ENCODE measurements at places on chromosomes 1 and 21.
A peak's percentile ranks its signal among the peaks of the same experiment; 100 is the strongest.

DNA sequence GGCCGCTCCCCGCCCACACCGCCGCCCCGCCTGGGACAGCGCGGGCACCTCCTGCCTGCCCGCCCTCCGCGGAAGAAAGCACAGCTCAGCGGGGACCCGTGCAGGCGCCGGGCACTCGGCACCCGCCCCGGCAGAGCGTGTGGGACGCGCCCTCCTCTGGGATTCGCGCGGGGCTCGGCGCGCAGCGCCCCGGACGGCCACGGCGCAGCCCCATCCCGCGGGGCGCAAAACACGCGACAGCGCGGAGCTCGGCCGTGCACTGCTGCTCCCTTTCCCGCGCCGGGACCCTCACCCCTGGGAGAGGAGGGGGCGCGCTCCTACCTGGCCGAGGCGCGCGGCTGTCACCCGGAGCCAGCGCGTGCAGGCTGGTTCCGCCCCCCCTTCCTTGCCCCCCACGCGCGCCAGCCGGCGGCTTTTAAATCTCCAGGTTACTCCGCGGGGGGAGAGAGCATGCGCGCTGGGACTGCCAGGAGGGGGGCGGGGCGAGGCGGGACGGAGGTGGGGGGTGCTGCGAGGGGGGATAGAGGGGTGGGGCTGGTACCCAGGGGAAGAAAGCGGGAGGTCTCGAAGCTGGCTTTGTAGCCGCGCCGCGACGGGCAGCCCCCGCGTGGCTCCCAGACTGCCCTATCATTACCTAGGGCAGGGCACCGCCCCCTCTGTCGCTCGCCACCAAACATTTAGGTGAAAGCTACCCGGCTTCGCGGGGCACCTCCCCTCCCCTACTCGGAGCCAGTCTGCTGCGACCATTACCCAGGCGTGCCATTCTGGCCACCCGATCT is at the start of gene SLC45A3:
TSS of gene SLC45A3 (minus strand) at position 437 of the 779 bp plus-strand sequence. CDS start 15,853 bp downstream, outside the sequence.
- DNase-seq, result no peak

DNA sequence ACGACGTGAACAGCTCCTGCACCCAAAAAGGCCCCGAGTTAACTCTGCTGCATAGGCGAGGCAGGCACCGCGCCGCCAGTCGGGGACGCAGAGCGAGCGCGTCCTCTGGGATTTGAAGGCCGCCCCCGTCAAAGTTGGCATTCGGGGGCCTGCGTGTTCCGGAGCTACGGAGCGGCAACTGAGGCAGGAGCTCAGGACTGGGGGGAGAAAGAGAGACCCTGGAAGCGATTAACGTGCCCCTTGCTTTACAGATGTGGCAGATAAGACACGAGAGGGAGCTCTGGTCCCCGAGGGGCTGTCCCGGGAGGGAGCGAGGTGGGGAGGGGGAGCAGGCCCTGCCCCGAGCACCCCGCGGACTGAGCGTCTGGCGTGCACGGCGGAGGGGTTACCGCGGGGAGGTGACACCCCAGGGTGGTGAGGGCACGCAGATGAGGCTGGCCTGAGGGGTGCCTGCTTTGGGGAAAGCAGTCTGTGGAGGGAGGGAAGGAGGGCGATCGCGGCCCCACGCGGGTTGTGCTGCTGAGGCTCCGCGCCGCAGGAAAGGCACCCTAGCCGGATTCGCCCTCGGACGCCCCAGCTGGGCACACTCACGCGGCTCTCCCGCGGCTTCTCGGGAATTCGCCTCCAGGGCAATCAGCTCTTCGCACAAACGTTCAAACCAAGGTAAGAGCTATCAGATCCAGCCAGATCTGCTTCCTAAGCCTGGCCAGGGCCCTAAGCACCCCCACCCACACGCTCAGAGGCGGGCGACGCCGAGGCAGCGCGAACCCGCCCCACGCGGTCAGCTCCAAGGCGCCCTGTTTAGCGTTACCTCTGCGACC is 26.5 kb downstream of the ACTA1 start:
- DNase-seq, result no peak

DNA sequence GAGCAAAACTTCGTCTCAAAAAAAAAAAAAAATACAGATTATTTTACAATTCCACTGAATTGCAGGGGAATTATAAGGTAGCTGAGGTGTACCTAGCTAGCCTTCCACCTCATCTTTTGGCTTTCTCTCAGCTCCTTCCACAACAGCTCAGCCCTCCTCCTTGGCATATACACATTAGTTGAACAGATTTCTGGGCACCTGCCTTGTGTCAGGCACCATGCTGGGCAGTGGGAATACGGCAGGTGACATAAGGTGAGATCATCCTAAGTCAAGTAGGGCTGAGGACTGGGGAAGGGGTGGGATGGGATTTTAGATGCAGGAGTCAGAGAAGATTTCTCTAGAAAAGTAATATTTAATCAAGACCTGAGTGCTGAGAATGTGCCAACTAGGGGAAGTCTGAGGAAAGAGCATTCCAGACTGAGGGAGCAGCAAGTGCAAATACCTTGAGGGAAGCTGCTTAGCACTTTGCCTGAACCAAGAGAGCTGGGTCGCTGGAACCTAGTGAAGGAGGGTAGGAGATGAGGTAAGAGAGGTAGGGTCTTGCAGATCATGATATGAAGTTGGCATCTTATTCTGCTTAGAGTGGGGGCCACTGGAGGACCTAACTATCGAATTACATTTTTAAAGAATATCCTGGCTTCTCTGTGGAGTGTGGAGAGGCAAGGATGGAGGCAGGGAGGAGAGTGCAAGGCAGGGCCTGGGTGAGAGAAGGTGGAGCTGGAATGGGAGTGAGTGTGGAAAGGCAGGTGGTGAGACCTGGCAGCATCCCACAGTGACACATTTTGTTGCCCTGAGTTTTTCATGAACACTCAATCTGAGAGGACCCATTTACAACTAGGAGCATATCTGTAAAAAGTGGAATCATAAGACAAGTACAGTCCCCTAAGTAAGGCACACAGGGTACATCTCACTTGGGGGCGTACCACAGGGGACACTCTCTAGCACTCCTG is 28.2 kb downstream of the LAMC2 start:
- DNase-seq, result no peak

DNA sequence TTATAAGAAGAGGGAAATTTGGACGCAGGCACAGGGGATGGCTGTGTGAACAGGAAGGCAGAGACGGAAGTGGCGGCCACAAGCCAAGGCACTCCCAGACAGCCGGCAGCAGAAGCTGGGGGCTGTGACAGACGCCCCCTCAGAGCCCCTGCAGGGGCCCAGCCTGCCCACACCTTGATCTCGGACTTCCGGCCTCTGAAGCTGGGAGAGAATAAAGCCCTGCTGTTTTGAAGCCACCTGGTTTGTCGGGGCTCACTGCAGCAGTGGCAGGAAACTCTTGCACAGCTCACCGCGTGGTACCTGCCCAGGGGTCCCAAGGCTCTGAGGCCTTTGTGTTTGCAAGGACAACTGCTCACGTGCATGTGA is 13.7 kb downstream of the MEGF6 start:
- no peak for DNase-seq

GRCh38 chr1:159302095-159302494 is at the start of gene FCER1A:
TSS of gene FCER1A (plus strand) at chr1:159302336. CDS start at chr1:159302365, 29 bp downstream.
- no peak for DNase-seq

- peak; percentile 57 for DNase-seq
Observed at GRCh38 chr1:21289700-21290545, at the start of gene ECE1. TSS of gene ECE1 (minus strand) at chr1:21290463. CDS start at chr1:21290414, 49 bp downstream.

- DNase-seq, result no peak
Observed at GRCh38 chr1:24126018-24126671, 14.2 kb upstream of the MYOM3 start.

GRCh38 chr1:33727310-33727709 is 136.6 kb upstream of the HMGB4 start:
- DNase-seq, result no peak

DNA sequence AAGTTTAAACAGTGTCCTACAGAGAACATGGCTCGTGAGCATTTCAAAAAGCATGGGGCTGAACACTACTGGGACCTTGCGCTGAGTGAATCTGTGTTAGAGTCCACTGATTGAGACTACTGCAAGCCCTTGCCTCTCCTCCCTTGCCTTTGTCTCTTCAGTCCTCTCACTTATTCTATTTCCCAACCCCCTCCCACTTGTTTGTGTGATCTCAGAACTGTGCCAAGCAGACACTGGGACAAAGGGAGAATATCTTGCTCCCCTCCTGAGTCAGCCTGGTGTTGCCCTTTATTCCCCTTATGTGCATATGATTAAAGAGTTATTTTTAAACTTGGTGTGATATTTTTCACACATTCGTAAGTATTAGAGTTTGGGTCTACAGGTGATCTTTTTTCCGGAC is 11.1 kb upstream of the RPRD2 start:
- DNase-seq, result no peak

DNA sequence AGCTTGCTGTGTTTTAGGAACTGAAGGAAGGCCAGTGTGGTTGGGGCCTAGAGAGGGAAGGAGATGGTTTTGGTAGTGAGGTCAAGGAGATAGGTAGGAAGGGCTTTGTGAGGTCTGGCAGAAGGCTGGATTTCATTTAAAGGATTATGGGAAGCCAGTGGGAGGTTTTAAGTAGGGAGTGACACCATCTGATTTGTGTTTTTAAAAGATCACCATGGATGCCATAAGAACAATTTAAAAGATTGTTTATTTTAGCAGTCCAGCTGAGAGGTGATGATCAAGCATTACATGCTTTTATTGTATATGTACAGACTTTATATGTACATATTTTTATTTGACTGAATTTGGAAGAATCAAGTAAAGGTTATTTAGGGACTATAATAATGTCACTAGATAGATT is 26.4 kb downstream of the RGL1 start:
- DNase-seq, result no peak

- peak; percentile 48 for DNase-seq
Observed at GRCh38 chr1:202710070-202711045, at the start of gene SYT2. TSS of gene SYT2 (minus strand) at chr1:202710454. CDS start at chr1:202605772, 104,682 bp downstream.

DNA sequence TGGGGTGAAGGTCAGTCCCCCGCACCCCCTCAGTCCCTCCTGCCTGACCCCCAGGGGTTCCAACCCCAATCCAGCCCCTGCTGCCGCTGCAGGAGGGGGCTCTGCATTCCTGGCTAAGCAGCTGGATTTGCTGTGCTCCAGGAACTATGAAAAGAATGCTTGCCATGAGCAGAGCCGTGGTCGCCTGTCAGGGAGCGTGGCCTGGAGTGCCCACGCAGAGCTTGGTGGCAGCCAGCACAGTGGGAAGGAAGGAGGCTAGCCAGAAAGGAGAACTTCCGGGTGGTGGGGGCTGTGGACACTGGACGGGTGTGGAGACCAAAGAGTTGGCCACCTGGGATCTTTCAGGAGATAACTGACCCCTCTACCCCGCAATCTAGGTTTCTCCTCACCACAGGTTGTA is 5.6 kb downstream of the COL8A2 start:
- no peak for DNase-seq

DNA sequence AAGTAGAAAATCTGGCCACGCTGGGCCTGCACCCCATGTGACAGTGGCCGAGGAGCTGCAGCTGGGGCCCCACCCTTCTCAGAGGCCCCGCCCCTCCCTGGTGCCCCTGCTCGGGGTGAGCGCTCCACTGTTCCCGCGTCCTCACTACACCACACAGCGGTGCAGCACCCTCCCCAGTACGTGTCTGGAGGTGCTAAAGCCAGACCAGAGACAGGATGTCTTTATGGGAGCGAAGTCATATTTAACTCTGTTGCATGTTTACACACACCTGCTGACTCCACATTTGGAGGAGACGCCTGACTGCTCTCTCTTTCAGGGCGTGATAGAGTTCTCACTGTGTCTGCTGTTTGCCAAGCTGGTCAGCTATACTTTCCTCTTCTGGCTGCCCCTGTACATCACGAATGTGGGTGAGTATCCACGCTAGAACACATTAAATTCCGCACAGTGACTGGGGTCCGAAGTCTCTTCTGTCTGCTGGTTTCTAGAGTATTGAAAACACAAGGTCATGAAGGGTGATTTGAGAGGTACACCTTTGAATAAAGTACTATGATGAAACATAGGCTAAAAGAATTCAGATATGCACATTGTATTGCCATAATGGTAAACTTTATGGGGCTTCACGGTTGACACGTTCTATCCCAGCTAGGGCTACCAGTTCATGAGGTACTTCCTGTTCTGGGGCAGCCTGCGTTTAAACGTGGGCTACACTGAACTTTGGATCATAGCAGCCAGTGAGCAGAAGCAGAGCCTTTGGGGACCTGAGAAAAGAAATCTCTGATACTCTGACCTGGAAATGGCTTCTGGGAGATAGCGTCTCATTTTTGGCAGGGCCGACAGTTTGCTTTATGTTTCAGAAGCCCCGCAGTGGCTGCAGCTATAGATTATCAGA is 48.4 kb downstream of the SLC37A1 start:
- no peak for DNase-seq

DNA sequence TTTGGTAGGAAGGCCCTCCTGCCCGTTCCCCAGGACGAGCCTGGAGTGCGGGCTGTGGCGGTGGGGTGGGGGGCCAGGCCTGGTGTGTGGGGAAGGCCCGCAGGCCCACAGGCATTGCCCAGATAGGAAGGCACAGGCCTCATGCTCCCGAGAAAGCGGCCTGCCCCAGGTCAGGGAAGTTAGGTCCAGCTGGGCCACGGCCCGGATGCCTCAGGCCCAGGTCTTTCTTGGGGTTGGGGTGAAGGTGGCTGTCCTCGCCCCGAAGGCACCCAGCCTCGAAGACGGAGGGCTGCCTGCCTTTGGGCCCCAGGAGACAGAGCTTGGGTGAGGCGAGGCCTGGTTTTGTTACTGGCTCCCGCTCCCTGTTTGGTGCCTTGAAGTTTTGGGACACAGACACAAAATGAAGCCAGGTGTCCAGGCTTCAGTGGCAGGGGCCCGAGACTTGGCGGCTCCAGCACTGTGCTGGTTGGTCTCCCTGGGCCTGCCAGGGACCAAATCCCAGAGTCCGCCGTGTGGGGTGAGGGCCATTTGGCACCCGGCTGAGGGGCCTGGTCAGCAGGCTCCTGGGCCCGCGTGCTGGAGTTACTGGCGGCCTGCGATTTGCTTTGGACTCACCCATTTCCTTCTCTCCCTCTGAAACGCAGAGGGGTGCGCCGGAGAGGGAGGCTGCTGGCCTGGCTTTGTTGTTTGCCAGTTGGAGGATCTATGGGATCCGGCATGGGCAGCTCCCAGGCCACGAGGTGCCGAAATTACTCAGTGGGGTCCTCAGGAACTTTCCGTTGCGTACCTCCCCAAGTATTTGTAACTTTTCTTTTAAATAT is 2.0 kb downstream of the SKI start:
- no peak for DNase-seq

DNA sequence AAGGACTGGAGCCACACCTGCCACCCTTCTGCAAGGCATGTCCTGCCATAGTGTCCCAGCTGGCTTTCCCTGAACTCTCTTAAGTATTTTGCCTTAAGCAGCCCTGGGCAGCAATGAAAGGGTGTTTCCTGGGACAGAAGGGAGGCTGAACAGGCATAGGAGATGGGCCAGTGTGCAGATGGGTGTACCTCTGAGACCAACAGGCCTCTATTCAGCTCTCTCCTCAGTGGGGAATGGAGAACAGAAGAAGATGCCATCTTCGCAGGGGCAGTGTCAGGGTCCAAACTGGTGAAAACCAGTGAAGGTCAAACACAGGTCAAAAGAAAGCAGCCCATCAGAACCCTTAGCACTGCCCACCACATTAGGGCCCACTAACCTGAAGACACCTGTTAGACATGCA is 53.2 kb downstream of the FAM78B start:
- no peak for DNase-seq

DNA sequence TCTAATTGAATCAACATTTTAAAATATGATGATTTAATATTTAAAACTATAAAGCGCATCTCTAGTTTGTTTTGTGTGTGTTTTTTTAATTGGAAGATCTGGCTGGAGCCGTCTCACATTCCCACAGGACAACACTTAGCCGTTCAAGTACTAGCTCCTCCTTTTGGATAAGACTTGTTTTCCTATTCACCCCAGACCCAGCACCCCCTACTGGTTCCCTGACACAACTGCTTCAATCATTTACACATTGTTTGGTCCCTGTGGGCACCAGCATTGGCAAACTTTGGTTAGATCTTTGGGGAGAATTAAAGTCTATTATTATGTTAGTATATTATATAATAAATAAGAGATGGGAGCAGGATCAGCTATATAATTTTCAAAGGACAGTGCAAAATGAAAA is 34.5 kb downstream of the TYW3 start:
- DNase-seq, result no peak

GRCh38 chr1:186799689-186800054 is 29.1 kb upstream of the PLA2G4A start:
- DNase-seq, result no peak

Measured in SK-N-DZ (cell line).